ENCODE measurements at places on chromosomes 11 and 22. TPM values are rescaled to one million over a fixed set of nuclear protein-coding genes. Genes with fewer than 3 reads are reported as not detected.

Gene FAM118B
- 21.0 TPM for total RNA-seq

GRCh38 chr11:55357560-55358184, 10.1 kb upstream of the OR4A15 start:
- H3K4me3 ChIP-seq = no peak overlapping the region
- no peak overlapping the region for H3K27ac ChIP-seq
- H3K4me1 ChIP-seq = no peaks in the 10 kb centered on the region
- H3K36me3 ChIP-seq = no peaks in the 10 kb centered on the region
- DNase-seq = no peak
- H3K27me3 ChIP-seq = no peaks in the 10 kb centered on the region

Gene OR51I1
- total RNA-seq = 0.26 TPM

Gene VPREB1
- total RNA-seq = not detected

GRCh38 chr11:62428871-62429560, 10.2 kb downstream of the SCGB1A1 start:
- no peak overlapping the region for H3K4me3 ChIP-seq
- no peaks in the 10 kb centered on the region for H3K27me3 ChIP-seq
- H3K4me1 ChIP-seq = peaks cover 28% of the 10 kb centered on the region
- no peaks in the 10 kb centered on the region for H3K36me3 ChIP-seq
- H3K27ac ChIP-seq = no peak overlapping the region
- no peak for DNase-seq

GRCh38 chr11:61121917-61122316, 19.6 kb downstream of the CD5 start:
- H3K27me3 ChIP-seq = peaks cover 5% of the 10 kb centered on the region
- H3K4me3 ChIP-seq = no peak overlapping the region
- H3K4me1 ChIP-seq = no peaks in the 10 kb centered on the region
- no peaks in the 10 kb centered on the region for H3K36me3 ChIP-seq

- H3K4me3 ChIP-seq = peak within 1 kb of the TSS; percentile 75
- DNase-seq = peak; percentile 66
- H3K36me3 ChIP-seq = no peaks in the 10 kb centered on the region
- H3K27me3 ChIP-seq = no peaks in the 10 kb centered on the region
Measured at GRCh38 chr11:100687054-100687629, at the start of gene ARHGAP42. TSS of gene ARHGAP42 (plus strand) at chr11:100687288. CDS start at chr11:100687679, 391 bp downstream.

Gene MAP6
- total RNA-seq = 0.17 TPM

DNA sequence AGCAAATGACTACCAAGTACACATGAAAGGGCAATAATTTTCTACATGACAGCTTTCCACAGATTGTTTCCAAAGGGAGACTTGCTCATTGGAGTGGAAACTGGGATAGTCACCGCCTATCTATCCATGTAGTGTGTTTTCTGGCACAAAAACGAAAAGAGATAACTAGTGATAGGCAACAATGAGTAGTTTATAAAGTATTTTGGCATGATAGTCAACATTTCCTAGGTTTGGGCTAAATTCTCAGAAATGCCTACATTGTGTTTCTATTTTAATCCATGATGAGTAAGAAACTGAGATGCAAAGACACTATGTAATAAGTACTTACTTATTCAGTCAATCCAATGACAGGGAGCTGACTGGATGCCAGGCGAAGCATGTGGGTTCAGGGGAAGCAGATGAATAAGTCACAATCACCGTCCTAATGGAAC, 1129.1 kb downstream of the DLG2 start:
- no peaks in the 10 kb centered on the region for H3K4me1 ChIP-seq
- DNase-seq = peak; percentile 93
- no peak overlapping the region for H3K27ac ChIP-seq
- no peak overlapping the region for H3K4me3 ChIP-seq
- H3K27me3 ChIP-seq = no peaks in the 10 kb centered on the region

Gene PLEKHA7
- under 0.01 TPM for total RNA-seq

GRCh38 chr22:40176921-40177737, 596 bp upstream of the TNRC6B start:
- no peaks in the 10 kb centered on the region for H3K36me3 ChIP-seq
- H3K4me3 ChIP-seq = peak overlapping the region; percentile 50
- H3K27me3 ChIP-seq = no peaks in the 10 kb centered on the region
- H3K4me1 ChIP-seq = peaks cover 6% of the 10 kb centered on the region
- DNase-seq = peak; percentile 75

GRCh38 chr22:46330426-46330825, 5.1 kb upstream of the TRMU start:
- H3K4me1 ChIP-seq = no peaks in the 10 kb centered on the region
- no peak for DNase-seq
- no peaks in the 10 kb centered on the region for H3K27me3 ChIP-seq
- peaks cover 11% of the 10 kb centered on the region for H3K36me3 ChIP-seq
- no peak overlapping the region for H3K4me3 ChIP-seq
- H3K27ac ChIP-seq = no peak overlapping the region

DNA sequence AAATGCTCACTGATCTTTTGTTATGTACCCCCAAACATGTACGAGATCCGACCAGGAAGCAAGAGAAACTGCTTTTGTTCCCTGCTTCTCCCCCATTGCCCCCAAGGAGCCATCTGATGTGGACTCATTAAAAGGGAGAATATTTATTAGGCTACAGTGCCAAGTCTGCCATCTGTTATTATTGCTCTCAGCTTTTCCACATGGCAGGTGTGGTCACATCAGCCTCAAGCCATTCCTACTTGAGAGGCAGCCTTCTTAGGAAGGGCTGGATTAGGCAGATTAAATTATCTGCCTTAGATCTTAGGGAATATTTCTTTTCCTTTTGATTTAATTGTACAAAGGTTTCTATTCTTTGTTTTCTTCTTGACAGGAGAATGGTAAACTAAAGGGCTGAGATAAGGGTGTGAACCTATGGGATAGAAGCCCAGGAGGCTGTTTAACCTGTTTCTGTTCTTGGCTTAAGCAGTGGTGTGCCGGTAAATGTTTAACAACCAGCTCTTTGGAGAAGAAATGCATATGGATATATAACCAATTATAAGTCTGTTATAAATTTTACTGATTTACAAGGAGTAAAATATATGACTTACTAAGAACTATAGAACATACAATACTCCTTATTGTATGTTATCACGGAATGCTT, 88.8 kb downstream of the PDHX start:
- no peaks in the 10 kb centered on the region for H3K36me3 ChIP-seq
- H3K4me3 ChIP-seq = no peak overlapping the region
- no peak overlapping the region for H3K27ac ChIP-seq
- H3K4me1 ChIP-seq = peaks cover 3% of the 10 kb centered on the region

GRCh38 chr11:67349036-67349435, 4.3 kb downstream of the POLD4 start:
- H3K27ac ChIP-seq = no peak overlapping the region
- H3K36me3 ChIP-seq = peaks cover 1% of the 10 kb centered on the region
- H3K27me3 ChIP-seq = no peaks in the 10 kb centered on the region
- peaks cover 14% of the 10 kb centered on the region for H3K4me1 ChIP-seq
- no peak for DNase-seq

DNA sequence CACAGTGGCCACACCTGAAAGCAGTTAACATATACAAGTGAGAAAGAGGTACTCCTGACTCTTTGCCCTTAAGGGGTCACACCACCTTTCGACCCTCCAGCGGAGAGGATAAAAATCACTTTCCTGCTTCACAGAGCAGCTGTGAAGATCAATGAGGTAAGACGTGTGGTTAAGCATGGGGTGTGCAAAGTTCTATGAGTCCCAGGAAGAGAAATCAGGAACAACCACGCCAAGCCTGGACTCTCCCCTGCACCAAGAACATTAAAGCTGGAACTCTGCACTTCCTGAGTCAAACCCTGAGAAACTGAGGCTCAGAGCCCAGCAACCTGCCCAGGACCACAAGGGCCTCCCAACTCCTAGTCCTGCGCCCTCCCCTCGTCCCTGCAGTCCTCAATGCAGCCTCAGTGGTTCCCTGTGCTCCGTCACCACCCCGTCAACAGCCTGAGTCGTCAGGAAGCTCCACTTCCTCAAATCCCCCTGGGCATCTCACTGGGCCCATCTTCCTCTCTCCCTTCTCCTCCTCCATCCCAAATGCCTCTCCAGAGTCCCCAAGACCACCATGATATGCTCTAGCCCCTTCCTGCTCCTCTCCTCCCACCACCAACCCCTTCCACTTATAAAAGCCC, 17.7 kb downstream of the TNKS1BP1 start:
- peaks cover 31% of the 10 kb centered on the region for H3K4me1 ChIP-seq
- peaks cover 34% of the 10 kb centered on the region for H3K36me3 ChIP-seq
- DNase-seq = no peak
- no peak overlapping the region for H3K27ac ChIP-seq
- no peaks in the 10 kb centered on the region for H3K27me3 ChIP-seq

DNA sequence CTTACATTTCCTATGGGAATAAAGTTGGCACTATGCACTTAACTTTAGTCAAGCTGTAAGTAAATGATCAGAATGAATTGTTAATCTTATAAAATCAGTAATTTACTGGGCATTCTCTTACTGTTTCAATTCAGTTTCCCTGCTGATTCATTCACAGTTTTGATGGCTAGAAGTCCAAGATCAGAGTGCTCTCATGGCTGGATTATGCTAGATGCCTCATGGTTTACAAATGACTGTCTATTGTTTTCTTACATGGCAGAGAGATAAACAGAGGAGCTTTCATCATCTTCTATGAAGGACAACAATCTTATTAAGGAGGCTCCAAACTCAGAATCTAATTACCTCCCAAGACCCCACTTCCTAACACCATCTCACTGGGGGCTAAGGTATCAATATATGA, 135.1 kb upstream of the CARD18 start:
- no peaks in the 10 kb centered on the region for H3K4me1 ChIP-seq
- H3K27ac ChIP-seq = no peak overlapping the region

- no peaks in the 10 kb centered on the region for H3K27me3 ChIP-seq
- no peaks in the 10 kb centered on the region for H3K36me3 ChIP-seq
- peaks cover 15% of the 10 kb centered on the region for H3K4me1 ChIP-seq
Measured at GRCh38 chr11:78420255-78420764, 2.7 kb upstream of the GAB2 start.

Gene OR5D18
- not detected for total RNA-seq

Gene CASP1
- total RNA-seq = 82.2 TPM

Gene FAM227A
- total RNA-seq = 0.77 TPM

Gene C1QTNF5
- 32.0 TPM for total RNA-seq

DNA sequence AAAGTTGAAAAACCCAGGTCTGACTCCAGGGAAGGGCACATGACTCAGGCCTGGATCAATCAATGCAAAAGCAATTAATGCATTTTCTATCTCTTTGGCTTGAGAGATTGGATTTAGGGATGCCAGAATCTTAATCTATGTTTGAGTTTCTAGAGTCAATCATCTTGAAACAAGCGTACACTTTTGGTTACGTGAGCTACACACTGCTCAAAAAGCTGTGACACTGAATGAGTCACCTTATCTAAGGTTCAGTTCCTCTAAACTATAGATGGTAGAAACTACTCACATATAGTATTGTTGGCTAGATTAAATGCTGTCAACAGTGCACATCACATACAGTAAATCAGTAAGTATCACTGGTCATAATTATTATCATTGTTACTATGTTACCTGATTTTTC, 24.2 kb downstream of the MRE11 start:
- H3K27me3 ChIP-seq = no peaks in the 10 kb centered on the region
- no peaks in the 10 kb centered on the region for H3K4me1 ChIP-seq
- no peaks in the 10 kb centered on the region for H3K36me3 ChIP-seq

DNA sequence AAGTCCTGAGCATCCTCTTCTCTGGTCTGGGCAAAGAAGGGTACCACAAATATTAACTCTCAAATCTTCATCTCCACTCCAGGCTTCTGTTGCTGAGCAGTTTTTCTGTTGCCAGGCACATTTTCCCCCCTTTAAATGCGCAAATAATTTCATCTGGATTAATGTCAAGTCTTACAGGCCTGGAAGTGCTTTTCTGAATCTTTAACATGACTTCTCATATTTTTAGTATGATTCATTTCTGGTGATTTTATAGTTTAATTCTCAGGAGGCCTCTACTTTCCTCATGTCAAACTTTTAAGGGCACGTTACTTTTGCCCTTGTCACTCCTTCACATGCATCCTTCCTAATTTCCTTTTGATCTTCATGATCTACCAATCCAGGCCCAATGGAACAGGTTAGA, 510.2 kb downstream of the METTL15 start:
- H3K4me1 ChIP-seq = peaks cover 3% of the 10 kb centered on the region
- DNase-seq = peak; percentile 15
- no peaks in the 10 kb centered on the region for H3K36me3 ChIP-seq
- H3K27ac ChIP-seq = no peak overlapping the region

Gene RBX1
- total RNA-seq = 53.2 TPM

Gene ISX
- total RNA-seq = not detected

DNA sequence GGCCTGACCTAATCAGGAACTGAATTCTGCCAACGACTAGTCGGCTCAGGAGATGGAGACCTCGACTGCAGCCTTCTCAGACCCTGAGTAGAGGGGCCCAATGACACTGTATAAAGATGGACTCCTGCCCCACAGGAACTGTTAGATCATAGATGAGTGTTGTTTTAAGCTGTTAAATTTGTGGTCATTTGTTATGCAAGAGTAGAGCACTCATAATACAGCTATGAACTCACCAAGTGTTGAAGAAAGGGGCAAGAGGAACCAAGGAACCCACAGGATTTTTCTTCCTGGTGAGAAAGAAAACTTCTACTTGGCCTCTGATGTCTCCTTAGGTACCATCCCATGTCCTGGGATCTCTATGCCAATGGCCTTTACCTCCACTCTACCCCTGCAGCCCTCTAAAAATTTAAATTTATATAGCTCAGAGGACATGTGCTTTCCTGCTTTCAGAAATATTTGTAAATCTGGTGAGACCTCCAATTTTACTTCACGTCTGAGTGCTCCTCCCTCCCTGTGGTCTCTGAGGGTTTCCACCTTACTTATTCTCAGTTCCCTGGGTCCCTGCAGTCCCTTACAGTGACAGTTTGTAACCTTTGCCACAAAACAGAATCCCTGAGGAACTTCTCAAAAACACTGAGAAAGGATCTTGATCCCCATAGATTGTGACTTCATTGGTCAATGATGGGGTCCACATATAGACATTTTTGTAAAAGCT, 256.3 kb upstream of the ARHGAP20 start:
- peaks cover 6% of the 10 kb centered on the region for H3K4me1 ChIP-seq
- no peaks in the 10 kb centered on the region for H3K27me3 ChIP-seq
- no peak overlapping the region for H3K27ac ChIP-seq
- H3K36me3 ChIP-seq = no peaks in the 10 kb centered on the region
- DNase-seq = no peak
- no peak overlapping the region for H3K4me3 ChIP-seq

- H3K27me3 ChIP-seq = no peaks in the 10 kb centered on the region
- H3K36me3 ChIP-seq = no peaks in the 10 kb centered on the region
- no peak overlapping the region for H3K27ac ChIP-seq
- H3K4me1 ChIP-seq = no peaks in the 10 kb centered on the region
Measured at GRCh38 chr22:47129902-47130635, 367.6 kb downstream of the TBC1D22A start.

GRCh38 chr11:373716-374551, 4.6 kb downstream of the B4GALNT4 start:
- DNase-seq = no peak
- no peak overlapping the region for H3K4me3 ChIP-seq
- no peaks in the 10 kb centered on the region for H3K27me3 ChIP-seq
- H3K36me3 ChIP-seq = no peaks in the 10 kb centered on the region
- no peaks in the 10 kb centered on the region for H3K4me1 ChIP-seq
